A549 treated with CpdA at 1 μM for 4 hours (cell line): ENCODE measurements at places on chromosomes 16 and 17. TPM values are rescaled to one million over a fixed set of nuclear protein-coding genes. Genes with fewer than 3 reads are reported as not detected.

The UMOD gene
- total RNA-seq, result not detected in 5 replicates

The CBFA2T3 gene
- total RNA-seq, result 0.29 to 0.47 TPM (median 0.41 TPM) in 5 replicates

The PLA2G10 gene
- total RNA-seq, result 0.07 to 0.30 TPM (median 0.21 TPM) in 3 of 5 replicates, not detected in the others

The ALOX12B gene
- 0.68 to 1.8 TPM (median 1.0 TPM) in 5 replicates for total RNA-seq

The GUCY2D gene
- 0.08 TPM in 1 of 5 replicates, not detected in the others for total RNA-seq

The APRT gene
- 285 to 417 TPM (median 377 TPM) in 5 replicates for total RNA-seq

The SHISA6 gene
- total RNA-seq, result not detected in 5 replicates

The GLG1 gene
- 42.0 to 53.6 TPM (median 48.7 TPM) in 5 replicates for total RNA-seq

The PPP1R27 gene
- 0.18 to 0.40 TPM in 2 of 5 replicates, not detected in the others for total RNA-seq

The ST6GALNAC2 gene
- 0.22 to 0.61 TPM (median 0.47 TPM) in 5 replicates for total RNA-seq

The ZNF263 gene
- total RNA-seq, result 36.1 to 39.3 TPM (median 37.6 TPM) in 5 replicates

The NPTX1 gene
- 52.6 to 105 TPM (median 77.4 TPM) in 5 replicates for total RNA-seq

The SLC12A3 gene
- total RNA-seq, result not detected in 5 replicates

The CCDC154 gene
- 0.14 to 0.89 TPM (median 0.44 TPM) in 5 replicates for total RNA-seq

The NLRP1 gene
- 2.2 to 4.9 TPM (median 3.4 TPM) in 5 replicates for total RNA-seq

The KRT36 gene
- total RNA-seq, result not detected in 5 replicates

The SDR42E2 gene
- total RNA-seq, result not detected in 5 replicates

The CTRB1 gene
- total RNA-seq, result not detected in 5 replicates

The VMO1 gene
- 0.79 to 2.0 TPM (median 1.4 TPM) in 5 replicates for total RNA-seq

The C16orf92 gene
- total RNA-seq, result not detected in 5 replicates

The TM4SF5 gene
- 0.48 to 0.91 TPM (median 0.65 TPM) in 5 replicates for total RNA-seq

The FMNL1 gene
- total RNA-seq, result 33.0 to 46.5 TPM (median 42.1 TPM) in 5 replicates

The CDRT4 gene
- total RNA-seq, result 1.2 to 2.9 TPM (median 1.9 TPM) in 5 replicates

The NDUFB10 gene
- 247 to 298 TPM (median 257 TPM) in 5 replicates for total RNA-seq
